ENCODE measurements at places on chromosomes 12 and 14.

DNA sequence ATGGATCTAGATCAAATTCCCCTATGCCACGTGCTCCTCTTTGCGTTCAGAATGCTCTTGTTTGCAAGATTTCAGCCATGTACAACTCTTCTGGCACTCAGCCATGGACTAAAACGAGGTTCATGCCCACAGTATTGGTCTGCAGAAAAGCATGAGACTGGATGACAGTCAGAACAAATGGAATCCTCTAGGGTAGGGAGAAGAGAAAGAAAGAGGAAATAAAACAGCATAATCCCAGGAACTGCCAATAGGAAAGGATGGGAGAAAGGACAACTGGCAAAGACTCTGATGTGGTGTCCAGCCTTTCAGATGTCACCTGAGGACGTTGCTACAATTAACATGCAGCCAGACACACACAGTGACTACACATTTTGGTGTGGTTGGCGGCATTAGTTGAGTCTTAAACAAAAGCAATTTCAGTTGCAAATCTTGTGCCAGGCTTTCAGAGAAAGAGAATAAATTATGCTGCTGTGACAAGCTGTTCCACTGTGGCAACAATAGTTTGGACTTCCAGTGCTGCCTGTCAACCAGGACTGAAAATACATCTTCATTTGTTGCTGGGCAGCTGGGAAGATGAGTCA is 338.0 kb downstream of the RGS6 start:
- DNase-seq: no peak

GRCh38 chr14:69091006-69091405 is 61.9 kb downstream of the DCAF5 start:
- DNase-seq: no peak

GRCh38 chr12:110367181-110367864 is 36.2 kb downstream of the ANAPC7 start:
- DNase-seq: no peak

DNA sequence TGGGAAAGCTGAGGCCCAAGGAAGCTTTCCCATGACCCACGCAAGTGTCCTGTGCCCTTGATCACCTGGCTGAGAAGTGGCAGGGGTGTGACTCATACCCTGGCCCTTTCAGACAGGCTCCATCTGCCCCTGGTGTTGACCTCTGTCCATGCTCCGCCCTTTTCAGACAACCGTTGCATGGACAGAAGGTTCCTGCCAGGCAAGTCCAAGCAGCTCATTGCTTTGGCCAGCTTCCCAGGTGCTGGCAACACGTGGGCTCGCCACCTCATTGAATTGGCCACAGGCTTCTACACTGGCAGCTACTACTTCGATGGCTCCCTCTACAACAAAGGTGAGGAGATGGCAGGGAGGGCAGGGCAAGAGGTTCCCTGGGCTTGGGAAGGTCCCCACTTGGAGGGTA is 103.5 kb downstream of the WSCD2 start:
- DNase-seq: no peak

DNA sequence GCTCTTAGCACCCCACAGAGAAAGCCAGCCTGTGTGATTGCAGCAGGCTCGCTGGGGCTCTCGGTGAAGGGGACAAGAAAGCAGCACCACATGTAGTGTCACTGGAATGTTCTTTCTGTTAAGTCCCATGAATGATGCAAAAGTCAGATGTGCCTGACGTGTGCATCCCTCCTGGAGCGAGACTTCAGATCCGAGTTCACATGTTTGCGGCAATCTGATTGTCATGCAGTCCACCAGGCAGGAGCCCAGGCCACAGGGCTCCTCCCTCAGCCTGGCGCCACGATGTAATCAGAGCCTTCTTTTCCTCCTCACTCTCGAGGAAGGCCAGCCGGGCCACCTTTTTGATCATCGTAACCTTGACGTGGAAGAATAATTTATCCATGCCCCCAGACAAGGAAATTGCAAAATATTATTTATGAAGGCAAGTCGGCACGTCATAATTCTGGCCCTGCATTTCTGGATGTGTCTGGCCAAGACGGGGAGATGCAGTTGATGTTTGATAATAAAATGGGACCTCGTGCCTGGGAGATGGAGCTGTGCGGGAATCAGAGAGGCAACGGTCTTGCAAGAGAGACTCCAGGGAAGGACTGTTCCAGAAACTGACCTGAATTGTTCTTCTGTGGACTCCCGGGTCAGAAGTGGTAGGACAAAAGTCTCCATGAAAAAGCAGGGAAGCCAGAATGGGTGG is 214.6 kb downstream of the PHETA1 start:
- no peak for DNase-seq
